ENCODE measurements at places on chromosomes 7 and 10.

DNA sequence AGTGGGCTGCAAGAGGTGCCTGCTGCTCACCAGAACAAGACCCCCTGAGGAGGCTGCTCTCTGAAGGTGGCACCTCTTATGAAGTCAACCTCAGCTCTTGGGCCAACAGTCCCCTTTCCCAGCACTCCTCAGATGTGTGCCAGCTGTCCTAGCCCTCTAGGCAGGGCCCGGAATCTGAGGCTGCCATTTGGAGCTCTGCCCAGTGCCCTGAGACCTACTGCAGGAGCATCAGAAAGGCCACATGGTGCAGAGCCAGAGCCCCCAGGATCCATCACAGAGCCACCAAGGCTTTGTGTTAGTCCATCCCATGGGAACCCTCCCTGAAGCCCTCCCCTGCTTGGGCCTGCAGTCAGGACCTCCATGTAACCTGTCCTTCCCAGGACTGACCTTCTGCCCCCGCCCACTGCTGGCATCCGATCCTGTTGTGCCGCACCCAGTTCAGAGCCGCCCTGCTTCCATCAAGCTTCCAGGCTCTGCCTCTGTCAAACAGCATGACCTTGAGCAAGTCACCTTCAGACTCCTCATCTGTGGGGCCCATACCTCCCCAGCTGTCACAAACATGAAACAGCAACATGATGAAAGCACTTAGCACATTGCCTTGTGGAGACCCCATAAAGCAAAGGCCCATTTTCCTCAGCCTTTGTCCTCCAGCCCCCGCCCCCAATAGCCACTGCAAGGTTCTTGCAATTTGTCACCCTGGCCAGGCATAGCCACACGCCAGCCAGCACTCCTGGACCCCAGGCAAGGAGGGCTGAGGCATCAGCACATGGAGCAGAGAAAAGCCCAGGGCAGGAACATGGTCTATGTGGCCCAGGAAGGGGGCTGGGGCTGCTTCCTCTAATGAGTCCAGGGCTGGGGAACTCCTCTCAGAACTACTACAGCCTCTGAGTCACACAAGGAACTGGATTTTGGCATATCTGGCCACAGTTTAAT lies 51.7 kb downstream of the GRID1 start:
- no peak for DNase-seq

DNA sequence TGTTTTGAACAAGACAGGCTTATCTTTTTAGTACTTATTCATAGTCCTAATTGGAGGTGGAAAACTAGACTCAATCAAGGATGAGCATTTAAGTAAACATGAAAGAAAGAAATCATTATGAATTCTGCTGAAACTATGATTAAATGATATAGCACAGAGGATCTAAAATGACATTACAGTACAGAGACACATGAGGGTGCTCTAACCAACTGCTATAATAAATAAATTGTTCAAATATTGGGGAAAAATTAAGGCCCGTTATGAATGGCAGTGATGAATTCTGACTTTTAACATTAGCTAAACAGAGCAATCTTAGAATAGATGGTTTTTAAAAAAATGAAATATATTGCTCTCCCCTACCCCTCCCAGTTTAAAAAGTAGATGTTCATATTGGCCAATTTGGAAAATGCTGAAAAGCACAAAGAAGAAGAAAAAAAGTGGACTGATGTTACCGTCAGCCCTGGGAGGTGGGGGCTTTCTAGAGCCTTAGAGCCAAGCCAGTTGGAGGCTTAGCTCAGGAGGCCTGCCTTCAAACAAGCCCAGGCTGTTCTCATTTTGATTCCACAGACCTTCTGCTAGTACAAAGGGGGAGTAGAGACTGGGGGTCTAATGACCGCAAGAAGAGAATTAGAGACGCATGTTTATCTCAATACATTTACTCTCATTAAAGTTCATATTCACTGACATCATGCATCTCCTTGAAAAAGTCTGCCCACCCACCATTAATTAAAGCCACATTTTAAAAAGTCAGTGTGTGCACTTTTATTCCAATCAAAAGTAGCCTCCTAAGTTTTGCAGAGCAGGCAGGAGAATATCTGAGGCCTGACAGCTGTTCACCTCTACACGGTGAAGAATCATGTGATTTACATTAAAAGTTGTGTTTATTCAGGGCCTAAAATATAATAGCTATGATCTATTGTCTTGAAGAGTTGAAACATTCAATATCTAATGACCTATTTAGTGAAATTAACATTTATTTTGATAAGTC lies 10.0 kb downstream of the WNT2 start:
- DNase-seq, result no peak

- no peak for DNase-seq
Observed at GRCh38 chr7:92432299-92432946, 14.9 kb upstream of the GATAD1 start.

GRCh38 chr7:108067844-108068243 lies 62.3 kb downstream of the LAMB4 start:
- no peak for DNase-seq

- no peak for DNase-seq
Observed at GRCh38 chr7:35691827-35692307, 3.1 kb downstream of the HERPUD2 start.

- no peak for DNase-seq
Observed at GRCh38 chr10:76334255-76334654, 902.8 kb downstream of the LRMDA start.

GRCh38 chr7:127396184-127396583 lies 3.7 kb upstream of the ZNF800 start:
- no peak for DNase-seq
